ENCODE measurements at places on chromosomes 3 and 15.

- no peak for DNase-seq
Measured at GRCh38 chr3:111326144-111326995, 215.6 kb upstream of the CD96 start.

DNA sequence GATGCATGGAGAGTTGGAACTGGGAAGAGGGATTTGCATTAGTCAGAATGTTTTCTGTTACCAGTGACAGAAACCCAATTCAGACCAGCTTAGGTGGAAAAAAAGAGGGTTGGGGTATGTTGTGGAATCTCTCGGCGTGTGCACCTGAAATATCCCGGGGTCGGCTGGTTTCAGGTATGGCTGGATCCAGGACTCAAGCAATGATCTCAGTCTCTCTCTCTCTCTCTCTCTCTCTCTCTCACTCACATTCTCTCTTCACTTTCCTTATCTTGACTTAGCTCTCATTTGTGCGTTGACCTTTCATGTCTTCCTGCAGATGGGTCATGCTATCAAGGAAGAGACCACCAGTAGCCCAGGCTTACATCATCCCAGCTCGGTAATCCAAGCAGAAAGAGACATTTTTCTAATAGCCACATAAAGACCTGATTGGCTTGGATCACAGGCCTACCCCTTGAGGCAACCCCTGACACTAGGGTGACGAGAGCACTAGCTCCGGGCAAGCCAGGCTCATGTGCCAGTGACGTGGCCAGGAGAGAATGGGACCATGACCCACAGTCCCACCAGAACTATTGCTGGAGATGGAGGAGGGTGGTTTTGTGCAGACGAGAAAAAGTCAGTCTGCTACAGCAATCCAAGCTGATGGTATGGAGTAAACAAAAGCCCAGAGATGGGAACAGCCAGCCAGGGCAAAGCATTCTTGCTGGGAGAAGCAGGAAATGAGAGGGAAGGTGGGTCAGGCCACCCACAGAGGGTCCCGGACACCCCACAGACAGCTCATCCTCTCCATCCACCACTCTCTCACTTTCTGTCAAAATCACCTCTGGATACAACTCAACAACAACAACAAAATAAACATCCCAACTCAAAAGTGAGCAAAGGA lies 91.7 kb downstream of the CHSY1 start:
- no peak for DNase-seq

DNA sequence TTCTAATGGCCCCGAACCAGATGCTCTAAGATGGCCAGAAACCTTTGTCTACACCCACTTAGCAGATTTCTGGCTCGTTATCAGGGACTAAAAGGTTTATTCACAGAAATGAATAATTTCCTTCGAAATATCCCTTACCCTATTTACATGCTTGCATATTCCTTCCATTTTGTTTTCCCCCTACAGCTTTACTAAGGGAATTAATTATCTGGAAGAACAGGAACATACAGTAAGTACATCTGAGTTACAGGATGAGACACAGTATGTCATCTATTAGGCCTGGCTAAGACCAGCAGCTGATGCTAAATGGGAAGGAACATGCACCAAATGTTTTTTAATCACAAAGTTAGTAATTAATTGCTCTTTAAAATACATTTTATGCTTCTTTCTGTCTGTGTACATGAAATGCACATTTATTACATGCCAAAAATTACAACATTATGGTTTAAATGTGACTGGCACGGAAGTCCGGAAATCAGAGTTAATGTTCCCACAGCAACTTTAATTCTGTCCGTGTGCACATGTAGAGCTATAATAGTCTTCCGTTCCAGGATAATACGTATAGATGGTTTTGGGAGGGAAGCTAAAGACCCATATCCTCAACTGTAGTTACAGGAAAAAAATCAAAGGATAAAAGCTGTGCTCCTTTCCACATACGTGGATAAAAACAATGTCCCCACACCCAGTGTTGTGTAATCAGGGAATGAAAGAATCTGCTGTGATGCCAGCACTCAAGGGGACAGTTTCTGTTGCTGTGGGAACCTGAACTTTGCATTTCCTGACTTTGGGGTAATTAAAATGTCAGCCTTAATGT lies 82.0 kb downstream of the TIGIT start:
- no peak for DNase-seq

DNA sequence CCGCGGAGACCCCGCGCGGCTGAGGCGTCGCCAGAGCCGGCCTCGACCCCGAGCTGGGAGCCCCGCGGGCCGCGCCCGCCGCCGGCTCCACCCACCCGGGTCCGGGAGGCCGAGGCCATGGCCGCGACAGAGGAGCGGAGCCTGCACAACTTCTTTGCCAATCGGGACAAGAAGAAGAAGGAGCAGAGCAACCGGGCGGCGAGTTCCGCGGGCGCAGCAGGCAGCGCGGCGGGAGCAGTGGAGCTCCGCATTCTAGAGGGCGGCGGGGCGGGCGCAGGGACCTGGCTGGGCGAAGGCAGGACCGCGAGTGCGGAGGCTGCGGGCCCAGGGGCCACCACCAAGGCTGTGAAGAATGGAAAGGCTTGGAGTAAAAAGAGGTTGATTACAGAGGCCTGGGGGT lies 37.6 kb upstream of the EPHA6 start:
- no peak for DNase-seq

DNA sequence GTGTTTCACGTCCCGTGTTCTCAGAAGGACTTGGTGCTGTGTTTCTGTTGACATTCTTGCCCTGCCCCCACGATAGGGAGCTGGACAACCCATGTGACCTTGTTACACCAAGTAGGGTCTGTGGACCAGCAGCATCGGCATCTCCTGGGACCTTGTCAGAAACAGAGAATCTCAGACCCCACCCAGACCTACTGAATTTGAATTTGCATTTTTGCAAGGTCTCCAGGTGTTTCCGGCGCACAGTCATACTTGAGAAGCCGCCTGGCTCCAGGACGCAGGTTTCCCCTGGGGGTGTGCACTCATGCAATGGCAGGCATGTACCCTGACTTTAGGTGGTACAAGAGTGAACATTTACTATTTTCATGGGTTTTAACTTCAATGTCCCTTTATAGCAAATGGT lies 117.9 kb downstream of the TLE3 start:
- DNase-seq = no peak

GRCh38 chr3:134460965-134461364 lies 24.8 kb downstream of the ANAPC13 start:
- no peak for DNase-seq

GRCh38 chr3:194095464-194095863 lies 40.5 kb upstream of the HES1 start:
- no peak for DNase-seq

DNA sequence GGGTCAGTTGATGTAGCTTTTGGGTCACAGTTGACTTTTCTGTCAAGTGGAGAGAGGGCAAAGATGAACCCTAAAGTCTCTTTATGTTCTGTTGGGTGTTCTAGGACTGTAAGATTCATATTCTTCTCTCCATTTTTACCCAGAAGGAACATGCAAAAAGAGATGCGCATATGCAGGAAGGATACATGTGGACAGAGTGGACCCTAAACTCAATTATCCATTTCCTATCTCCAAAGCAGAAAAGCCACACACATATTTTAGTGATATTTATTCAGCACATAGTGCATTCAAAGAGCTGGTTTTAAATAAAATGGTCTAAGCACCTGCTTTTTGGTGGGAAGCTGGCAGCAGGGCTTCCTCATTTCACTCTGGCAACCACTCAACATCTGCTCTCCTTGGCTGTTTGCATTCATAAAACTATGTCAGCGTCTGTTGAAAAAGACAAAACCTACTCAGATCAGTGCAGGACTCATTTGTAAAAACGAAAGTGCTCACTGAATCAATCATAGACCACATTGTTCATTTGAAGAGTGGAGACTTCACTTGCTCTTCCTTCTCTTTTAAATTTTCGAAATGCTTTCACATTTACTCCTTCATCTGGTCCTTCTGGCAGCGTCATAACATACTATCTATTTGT lies 96.6 kb downstream of the SEMA6D start:
- DNase-seq = no peak

DNA sequence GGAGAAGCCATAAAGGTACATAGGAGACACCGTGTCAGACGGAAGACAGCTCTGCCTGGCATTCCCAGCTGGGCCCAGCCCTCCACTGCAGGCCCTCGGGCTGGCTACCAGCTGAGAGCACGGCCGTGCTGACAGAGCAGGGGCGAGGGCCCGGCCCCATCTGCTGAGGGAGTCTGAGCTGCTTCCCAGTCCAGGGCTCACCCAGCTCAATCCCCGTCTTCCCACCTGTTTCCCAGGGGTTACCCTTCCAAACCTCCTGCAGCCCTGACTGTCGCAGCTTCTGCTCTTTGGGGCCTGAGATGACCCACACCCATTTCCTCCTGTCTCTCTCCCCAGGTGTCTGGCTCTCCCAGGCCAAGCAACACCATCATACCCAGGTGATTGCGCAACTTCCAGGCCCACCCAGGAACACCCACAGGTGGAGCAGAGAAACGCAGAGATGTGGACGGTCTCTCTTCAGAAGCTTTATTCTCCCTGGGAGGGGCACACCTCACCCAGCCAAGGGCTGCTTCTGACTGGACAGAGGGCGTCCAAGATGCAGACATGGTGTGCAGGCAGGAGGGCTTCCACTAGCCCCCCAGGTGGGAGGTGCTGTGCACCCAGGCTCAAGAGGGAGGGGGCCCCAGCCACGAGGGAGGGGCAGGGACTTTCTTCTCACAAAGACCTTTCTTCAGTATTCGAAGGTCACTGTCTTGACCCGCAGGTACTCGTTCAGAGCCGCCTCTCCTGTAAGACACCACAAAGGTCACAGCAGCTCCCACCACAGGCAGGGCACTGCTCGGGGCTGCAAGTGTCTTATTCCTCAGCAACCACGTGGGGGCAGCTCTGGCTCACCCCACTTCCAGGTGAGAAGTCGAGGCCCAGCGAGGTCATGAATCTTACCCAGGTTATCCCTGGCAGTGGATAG lies 19.4 kb upstream of the SLC41A3 start:
- no peak for DNase-seq

GRCh38 chr3:185916042-185916833 lies 21.6 kb downstream of the TRA2B start:
- no peak for DNase-seq

DNA sequence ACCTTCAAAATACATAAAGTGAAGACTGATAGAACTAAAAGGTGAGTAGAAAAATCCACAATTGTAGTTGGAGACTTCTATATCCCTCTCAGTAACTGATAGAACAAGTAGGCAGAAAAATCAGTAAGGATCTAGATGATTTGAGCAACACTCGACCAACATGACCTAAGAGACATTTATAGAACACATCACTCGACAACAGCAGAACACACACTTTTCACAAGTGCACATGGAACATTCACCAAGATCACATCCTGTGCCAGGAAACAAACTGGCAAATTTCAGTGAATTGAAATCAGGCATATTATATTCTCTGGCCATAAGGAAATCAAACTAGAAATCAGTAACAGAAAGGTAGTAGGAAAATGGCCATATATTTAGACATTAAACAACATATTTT lies 37.1 kb downstream of the LYSMD4 start:
- no peak for DNase-seq

- DNase-seq = no peak
Measured at GRCh38 chr3:48247401-48247811, 6.5 kb downstream of the ZNF589 start.

DNA sequence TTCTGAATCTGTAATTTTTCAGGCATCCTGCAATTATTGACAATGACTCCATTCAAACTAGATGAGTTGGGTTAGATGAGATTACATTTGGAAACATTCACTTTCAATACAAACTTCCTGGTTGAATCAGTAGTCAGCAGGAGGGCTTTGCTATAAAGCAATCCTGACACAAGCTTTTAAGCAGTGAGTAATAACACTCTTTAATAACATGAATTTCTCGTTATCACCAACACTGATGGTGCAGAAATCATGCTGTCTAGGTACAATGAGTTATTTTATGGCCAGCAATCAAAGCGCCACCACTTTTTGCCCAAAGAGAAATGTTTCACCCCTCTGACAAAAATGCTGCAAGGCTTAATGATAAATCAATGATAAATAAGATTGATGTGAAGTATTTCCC lies 474.8 kb upstream of the CNTN4 start:
- DNase-seq = no peak

- no peak for DNase-seq
Measured at GRCh38 chr15:28182216-28182615, 83.1 kb upstream of the OCA2 start.

DNA sequence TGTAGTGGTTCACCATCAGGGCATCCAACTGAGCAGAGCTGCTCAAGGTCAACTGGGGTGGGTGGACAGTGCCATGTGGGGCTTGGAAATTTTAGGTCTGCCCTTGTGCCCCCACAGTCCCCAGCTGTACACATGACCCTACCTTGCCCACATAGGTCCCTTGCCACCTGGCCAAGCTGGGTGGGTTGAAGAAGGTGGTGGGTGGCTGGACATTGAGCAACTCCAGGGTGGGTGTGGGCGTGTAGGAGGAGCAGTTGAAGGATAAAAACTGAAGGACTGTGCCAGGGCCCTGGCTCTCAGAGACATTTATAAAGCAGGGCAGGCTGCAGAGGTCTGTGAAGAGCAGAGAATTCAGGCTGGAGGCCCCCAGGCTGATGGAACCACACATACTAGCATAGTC lies 568 bp downstream of the CDHR4 start:
- no peak for DNase-seq

DNA sequence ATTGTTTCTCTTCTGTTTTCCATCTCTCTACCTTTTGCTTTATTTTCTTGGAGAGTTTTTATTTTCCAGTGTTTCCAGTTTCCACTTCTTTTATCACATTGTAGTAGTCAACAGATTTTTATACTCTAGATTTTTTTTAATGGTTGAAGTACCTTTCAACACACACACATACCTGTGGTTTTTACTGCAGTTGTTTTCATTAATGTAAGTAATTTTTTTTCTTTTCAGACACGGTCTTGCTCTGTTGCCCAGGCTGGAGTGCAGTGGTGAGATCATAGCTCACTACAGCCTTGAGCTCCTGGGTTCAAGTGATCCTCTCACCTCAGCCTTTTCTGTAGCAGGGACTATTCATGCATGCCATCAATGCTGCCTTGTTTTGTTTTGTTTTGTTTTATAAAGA lies 472.5 kb upstream of the SGO1 start:
- no peak for DNase-seq

DNA sequence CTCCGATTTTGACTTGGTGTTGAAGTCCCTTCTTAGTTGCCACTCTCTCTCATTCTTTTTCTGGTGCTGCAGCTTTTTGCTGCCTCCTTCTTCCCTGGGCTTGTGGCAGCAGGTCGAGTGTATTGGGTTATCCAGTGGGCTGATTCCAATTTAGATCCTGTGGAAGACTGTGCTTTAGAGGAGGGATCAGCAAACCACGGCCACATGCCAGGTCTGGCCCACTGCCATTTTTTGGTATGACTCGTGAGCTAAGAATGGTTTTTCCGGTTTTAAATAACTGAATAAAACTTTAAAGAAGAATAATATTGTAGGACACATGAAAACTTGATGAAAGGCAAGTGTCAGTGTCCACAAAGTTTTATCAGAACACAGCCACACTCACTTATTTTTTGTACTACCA lies 330.5 kb downstream of the ROBO2 start:
- DNase-seq = no peak
